ENCODE measurements at places on chromosomes 1 and 21. TPM values are rescaled to one million over a fixed set of nuclear protein-coding genes. Genes with fewer than 3 reads are reported as not detected.

DNA sequence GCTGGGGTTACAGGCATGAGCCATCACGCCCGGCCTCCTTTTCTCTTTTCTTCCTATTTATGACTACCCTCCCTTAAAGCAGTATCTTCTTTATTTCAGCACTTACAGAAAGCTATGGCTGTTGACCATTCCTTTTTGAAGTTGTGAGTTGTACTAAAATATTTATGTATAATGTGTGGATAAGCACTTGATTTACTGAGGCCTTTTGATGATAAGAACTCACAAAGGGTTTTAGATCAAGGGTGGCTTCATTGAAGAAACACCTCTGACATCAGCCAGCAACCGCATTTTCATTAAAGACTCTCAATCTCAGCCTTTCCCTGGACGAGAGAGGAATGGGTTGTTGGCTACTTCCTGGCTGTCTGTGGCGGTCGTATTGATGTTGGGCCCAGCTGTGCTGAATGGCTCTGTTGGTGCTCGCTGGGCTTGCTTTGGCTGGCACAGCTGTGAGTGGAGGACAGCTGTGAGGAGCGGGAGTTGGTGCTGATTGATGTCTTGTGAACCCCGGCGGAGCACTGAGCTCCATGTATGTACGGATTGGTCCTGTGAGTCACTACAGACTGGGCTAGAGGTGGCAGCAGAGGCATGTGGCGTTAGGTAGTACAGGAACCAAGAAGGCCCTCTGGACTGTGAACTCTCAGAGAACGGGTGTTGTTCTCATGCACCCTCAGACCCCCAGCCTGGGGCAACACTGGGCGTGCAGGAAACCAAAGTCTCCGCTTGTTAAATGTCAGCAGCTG lies 208.8 kb downstream of the KIF26B start:
- no peak for DNase-seq

- no peak for DNase-seq
Measured at GRCh38 chr1:237186675-237187074, 144.7 kb downstream of the RYR2 start.

Gene ELAPOR1
- polyA plus RNA-seq = 1.1 TPM

Gene LCE3D
- not detected for polyA plus RNA-seq

DNA sequence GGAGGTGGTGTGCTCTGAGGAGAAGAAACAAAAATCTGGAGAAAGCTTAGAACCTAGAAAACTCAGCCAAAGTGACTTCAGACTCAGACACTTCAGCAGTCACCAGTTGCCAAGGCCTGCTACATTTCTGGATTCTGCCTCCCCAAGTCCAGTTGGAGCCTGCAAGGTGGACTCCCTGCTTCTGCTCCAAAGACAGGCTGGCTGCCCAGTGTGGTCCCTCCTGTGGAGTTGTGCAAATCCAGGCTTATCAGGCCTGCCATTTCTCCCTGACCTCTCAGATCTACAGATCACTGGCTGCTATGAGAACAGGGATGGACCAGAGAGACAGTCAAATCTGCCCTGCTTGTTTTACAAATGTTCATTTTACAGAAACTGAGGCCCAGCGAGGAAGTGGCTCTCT lies 9.9 kb downstream of the CACHD1 start:
- no peak for DNase-seq

- no peak for DNase-seq
Measured at GRCh38 chr1:210633636-210634035, 304.9 kb downstream of the HHAT start.

Gene CELA2B
- polyA plus RNA-seq = not detected

DNA sequence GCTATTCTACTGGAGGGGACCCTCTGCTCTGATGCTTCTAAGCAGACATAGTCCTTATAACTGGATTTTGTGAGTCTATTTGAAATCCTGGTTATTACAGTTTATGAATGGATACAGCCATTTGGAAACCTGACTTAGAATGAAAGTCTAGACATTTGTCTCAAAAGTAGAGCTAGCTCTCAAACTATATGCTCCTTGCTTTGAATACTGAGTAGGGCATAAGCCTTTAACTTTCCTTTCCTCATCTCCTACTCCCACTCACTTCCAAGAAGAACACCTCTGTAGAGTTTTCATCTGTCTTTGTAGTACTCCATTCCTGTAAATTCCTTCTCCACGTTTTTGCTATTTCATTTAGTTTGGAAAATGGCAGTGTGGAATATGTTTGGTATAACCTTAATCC lies 9.0 kb upstream of the ARID1A start:
- DNase-seq = no peak

GRCh38 chr1:23101101-23101827 lies 67.4 kb downstream of the LUZP1 start:
- DNase-seq = no peak

- DNase-seq = no peak
Measured at GRCh38 chr1:52904927-52905698, 16.4 kb downstream of the ECHDC2 start.

Gene TFF2
- polyA plus RNA-seq = not detected

DNA sequence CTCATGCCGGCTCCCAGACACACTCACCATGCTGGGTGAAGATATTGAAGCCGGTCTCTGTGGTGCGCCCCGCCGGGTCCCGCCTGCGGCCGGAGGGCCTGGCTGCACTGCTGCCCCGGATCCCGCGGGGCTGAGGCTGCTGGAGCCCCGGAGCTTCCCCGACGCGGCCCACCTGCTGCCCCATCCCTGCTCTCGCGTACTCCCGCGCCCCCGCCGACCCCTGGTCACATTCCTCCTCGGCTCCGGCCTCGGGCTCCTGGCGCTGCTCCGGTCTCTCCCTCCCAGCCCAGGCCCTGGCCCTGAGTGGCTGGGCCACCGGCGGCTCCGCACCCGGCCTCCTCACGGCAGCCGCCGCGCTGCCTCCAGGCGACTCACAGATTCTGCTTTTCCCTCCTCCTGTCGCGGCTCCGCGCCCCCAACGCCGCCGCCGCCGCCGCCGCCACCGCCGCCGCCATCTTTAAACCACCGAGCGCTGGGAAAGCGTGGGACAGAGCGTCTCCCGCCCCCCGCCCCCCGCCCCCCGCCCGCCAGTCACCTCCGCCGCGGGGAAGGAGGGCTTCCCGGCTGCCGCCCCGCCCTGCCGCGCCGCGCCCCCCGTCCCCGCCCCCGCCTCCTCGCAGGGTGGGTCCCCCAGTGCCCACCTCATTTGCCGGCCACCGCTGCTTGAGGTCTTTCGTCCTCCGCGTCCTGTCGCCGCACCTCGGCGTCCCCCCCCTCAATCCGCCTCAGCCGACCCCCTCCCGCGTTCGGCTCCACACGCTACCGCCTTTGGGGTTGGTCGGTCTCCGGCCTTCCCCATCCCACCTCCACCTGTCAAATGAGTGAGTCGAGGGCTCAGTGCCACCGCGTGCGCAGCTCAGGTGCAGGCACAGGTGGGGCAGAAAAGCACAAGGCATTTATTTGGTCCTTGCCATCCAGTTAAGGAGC lies at the start of gene ABL2:
TSS of gene ABL2 (minus strand) at position 464 of the 927 bp plus-strand sequence. CDS start at position 184, 280 bp downstream.
- DNase-seq = no peak

Gene SPRR2F
- not detected for polyA plus RNA-seq
